ENCODE measurements at places on chromosomes 6 and 20. TPM values are rescaled to one million over a fixed set of nuclear protein-coding genes. Genes with fewer than 3 reads are reported as not detected.

The AGPAT4 gene
- total RNA-seq: 9.0 TPM

The CCDC167 gene
- 10.8 TPM for total RNA-seq

The C2 gene
- total RNA-seq: 1.7 TPM

The MEI4 gene
- not detected for total RNA-seq

The HLA-DPA1 gene
- total RNA-seq: 0.17 TPM

The HLA-DQB1 gene
- total RNA-seq: not detected

The SIRPD gene
- not detected for total RNA-seq

The CLDN20 gene
- total RNA-seq: not detected

The EYA2 gene
- total RNA-seq: 0.03 TPM

The GLP1R gene
- total RNA-seq: not detected

The NFKBIL1 gene
- 22.7 TPM for total RNA-seq

The OR5V1 gene
- not detected for total RNA-seq
